ENCODE measurements at places on chromosomes 11 and 22.

- no peak for DNase-seq
Measured at GRCh38 chr11:96193745-96194443, 149.1 kb downstream of the MAML2 start.

DNA sequence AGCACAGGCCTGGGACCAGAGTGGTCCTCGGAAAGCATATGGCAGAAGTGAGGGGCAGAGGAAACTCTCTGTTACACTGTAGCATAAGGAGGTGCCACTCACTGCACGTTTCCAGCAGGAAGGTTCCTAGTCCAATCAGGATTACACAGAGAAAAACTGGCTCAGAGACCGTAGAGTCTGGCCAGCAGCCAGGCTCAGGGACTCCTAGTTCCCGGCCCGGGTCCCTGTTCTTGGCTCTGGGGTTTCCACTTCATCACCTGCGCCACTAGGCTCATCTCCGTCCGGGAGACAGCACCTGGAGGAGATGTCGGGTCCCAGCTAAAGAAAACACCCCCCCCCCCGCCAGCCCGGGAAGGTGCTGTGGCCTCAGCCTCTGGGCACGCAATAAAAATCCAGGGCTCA lies 1.1 kb downstream of the TTLL12 start:
- DNase-seq = peak; percentile 54

- DNase-seq = peak; percentile 61
Measured at GRCh38 chr22:31346733-31347250, 646 bp upstream of the PATZ1 start.

- DNase-seq = no peak
Measured at GRCh38 chr22:48362721-48363404, 1464.8 kb downstream of the BRD1 start.

GRCh38 chr11:115269191-115269950 lies 234.8 kb downstream of the CADM1 start:
- DNase-seq = no peak

- DNase-seq = no peak
Measured at GRCh38 chr22:26614322-26614721, 3.5 kb downstream of the CRYBB1 start.

- DNase-seq = peak; percentile 56
Measured at GRCh38 chr11:67406969-67407687, 3.2 kb downstream of the TBC1D10C start.

DNA sequence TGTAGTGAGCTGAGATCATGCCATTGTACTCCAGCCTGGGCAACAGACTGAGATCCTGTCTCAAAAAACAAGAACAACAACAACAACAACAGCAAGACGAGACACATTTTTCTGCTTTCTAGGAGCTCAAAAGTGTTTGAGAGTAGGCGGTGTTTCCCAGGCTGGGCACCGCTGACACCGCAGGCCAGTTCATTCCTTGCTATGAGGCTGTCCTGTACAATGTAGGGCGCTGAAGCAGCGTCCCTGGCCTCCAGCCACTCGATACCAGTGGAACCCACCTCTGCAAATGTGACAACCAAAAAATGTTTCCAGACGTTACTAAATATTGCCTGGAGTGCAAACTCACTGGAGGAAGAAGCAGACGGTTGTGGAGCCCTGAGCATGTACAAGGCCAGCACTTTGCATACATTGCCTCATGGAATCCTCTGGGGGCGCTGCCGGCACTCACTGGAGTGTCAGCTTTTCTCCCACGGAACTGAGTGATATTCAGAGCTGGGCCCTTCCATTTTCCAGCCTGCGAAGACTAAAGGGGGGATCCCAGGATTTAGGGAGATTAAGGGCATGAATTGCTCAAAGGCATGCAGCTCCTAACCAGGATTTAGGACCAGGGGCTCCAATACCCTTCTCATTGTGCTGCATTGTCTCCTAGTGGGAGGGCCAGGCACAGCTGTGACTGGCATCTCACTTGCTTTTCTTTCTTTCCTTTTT lies 5.8 kb upstream of the MIEF1 start:
- peak; percentile 87 for DNase-seq

DNA sequence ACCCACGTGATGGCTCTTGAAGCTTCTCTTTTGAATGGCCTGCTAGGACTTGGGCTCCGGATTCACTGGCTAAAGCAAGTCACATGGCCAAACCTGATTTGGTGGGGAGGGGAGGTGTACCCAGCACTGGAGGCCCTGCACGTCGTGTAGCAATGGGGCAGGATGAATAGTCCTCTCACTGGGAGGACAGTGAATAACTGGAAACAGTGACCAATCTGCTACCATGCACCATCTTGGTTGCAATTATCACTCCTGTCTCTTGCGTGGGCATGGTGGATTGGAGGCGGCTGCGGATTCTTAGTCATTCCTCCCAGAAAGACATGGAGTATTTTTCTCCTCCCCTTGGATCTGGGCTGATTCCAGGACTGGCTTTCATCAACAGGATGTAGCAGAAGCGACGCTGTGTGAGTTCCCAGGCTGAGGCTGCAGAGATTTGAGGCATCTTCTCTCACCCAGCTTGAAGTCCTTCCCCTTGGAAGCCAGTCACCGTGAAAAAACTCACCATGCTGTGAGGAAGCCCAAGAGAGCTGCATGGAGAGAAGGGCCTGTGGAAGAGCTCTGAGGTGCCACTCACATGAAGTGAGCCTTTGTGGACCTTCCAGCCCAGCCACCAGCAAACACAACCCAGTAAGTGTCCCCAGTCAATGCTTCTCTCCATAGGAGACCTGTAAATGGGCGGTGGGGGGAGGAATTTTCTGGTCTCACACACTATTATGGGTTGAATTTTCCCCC lies 70.4 kb downstream of the IGLL1 start:
- DNase-seq = no peak

GRCh38 chr11:129643031-129643721 lies 172.5 kb upstream of the TMEM45B start:
- peak; percentile 53 for DNase-seq

DNA sequence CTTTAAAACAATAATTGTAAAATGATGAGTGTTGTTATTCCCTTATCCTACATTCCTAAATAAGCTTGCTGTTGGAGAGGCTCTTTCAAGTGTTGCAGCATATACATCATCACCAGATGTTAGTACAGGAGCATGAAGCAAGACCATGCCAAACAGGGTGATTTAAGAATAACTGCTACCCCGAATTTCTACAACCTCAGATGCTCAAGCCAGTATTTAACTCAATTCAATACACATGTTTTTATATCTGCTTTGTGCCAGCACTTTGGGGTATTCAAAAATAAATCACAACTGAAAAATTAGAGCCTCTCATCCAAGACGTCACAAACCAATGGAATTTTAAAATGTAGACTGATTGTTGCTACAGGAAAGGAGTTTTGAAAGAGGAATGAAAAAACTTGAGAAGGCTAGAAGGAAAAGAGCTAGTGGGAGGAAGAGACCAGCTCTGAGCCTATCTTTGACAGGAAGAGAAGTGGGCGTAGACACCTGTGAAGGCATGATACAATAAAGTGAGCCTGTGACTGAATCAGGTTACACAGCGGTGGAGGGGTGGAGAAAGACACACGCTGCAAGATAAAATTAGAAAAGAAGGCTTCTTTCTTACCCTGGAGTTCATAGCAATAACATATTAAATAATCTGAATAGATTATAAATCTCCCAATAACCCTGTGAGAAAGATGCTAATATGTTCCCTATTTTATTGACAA lies 95.8 kb downstream of the DLG2 start:
- DNase-seq = no peak

DNA sequence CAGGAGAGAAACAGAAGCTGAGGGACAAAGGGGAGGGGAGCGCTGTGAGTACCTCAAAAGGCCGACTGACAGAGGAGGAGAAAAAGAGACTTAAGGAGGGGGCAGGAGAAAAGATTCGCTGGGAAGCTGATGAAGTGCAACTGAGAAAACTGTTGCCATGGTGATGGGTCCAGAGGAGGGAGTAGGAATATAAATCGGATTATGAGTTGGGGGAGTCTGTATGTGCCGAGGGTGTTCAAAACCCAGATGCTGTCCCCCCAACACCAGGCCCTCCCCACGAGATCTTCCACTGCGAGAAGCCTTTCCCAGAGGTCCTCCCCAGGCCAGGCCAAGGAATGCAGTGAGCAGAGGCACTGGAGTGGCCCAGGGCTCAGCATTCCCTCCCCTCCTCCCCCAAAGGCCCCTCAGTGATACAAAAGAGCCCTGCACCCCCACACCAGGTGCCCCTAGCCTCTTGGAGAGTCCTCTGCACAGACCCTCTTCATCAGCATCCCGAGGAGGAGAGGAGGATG lies 13.7 kb upstream of the BCL9L start:
- DNase-seq = no peak

DNA sequence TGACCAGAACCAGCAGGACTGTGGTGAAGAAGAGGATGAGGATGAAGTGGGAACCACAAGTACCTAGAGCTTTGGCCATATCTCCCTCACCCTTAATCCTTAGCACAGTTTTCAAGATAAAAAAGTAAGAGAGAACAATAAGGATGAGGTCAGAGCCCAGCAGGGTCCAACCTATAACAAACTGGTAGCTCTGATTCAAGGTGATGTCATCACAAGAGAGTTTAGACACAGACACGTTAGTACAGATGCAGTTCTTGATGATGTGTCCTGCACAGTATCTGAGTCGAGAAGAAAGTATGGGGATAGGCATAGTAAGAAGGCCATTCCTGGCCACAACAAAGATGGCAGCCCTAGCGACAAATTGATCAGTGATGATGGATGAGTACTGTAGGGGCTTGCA lies 586 bp downstream of the OR56A5 start:
- DNase-seq = no peak
